ENCODE measurements at places on chromosomes 7 and 10. TPM values are rescaled to one million over a fixed set of nuclear protein-coding genes. Genes with fewer than 3 reads are reported as not detected.

ANKMY2 gene
- 9.8 TPM for total RNA-seq

SMO gene
- total RNA-seq, result not detected

NRP1 gene
- total RNA-seq, result 0.40 TPM

GRCh38 chr7:124672011-124672410 is 93.6 kb downstream of the GPR37 start:
- H3K4me1 ChIP-seq, result no peaks in the 10 kb centered on the region
- H3K27ac ChIP-seq, result no peak overlapping the region
- DNase-seq, result no peak
- no peaks in the 10 kb centered on the region for H3K27me3 ChIP-seq
- H3K36me3 ChIP-seq, result no peaks in the 10 kb centered on the region
- no peak overlapping the region for H3K4me3 ChIP-seq

- peaks cover 7% of the 10 kb centered on the region for H3K27me3 ChIP-seq
- no peaks in the 10 kb centered on the region for H3K36me3 ChIP-seq
- no peak for DNase-seq
- H3K4me3 ChIP-seq, result no peak overlapping the region
Measured at GRCh38 chr7:24123076-24123475, 160.9 kb upstream of the NPY start.

GRCh38 chr7:116511552-116512519 is 12.3 kb downstream of the CAV2 start:
- peaks cover 14% of the 10 kb centered on the region for H3K4me1 ChIP-seq
- H3K36me3 ChIP-seq, result no peaks in the 10 kb centered on the region
- peaks cover 36% of the 10 kb centered on the region for H3K27me3 ChIP-seq
- no peak for DNase-seq
- H3K4me3 ChIP-seq, result peak overlapping the region; percentile 51

OPALIN gene
- not detected for total RNA-seq

PRR15 gene
- not detected for total RNA-seq

- H3K4me3 ChIP-seq, result no peak overlapping the region
- no peak overlapping the region for H3K27ac ChIP-seq
- peaks cover 2% of the 10 kb centered on the region for H3K36me3 ChIP-seq
- H3K27me3 ChIP-seq, result no peaks in the 10 kb centered on the region
- no peaks in the 10 kb centered on the region for H3K4me1 ChIP-seq
Measured at GRCh38 chr10:129740532-129741279, 223.4 kb downstream of the EBF3 start.

GRCh38 chr7:16652888-16653287 is 6.9 kb downstream of the BZW2 start:
- no peak for DNase-seq
- no peak overlapping the region for H3K27ac ChIP-seq
- H3K27me3 ChIP-seq, result no peaks in the 10 kb centered on the region
- no peak overlapping the region for H3K4me3 ChIP-seq

- H3K4me3 ChIP-seq, result no peak overlapping the region
- no peaks in the 10 kb centered on the region for H3K36me3 ChIP-seq
- peaks cover 2% of the 10 kb centered on the region for H3K27me3 ChIP-seq
- DNase-seq, result no peak
- no peaks in the 10 kb centered on the region for H3K4me1 ChIP-seq
- no peak overlapping the region for H3K27ac ChIP-seq
Measured at GRCh38 chr10:25966844-25967243, 32.8 kb downstream of the MYO3A start.

SPOCK2 gene
- 424 TPM for total RNA-seq

NKX1-2 gene
- total RNA-seq, result not detected

KNDC1 gene
- 0.08 TPM for total RNA-seq

- DNase-seq, result no peak
- H3K4me1 ChIP-seq, result no peaks in the 10 kb centered on the region
- H3K36me3 ChIP-seq, result no peaks in the 10 kb centered on the region
- H3K4me3 ChIP-seq, result no peak overlapping the region
- H3K27me3 ChIP-seq, result no peaks in the 10 kb centered on the region
- H3K27ac ChIP-seq, result no peak overlapping the region
Measured at GRCh38 chr7:46494028-46494427, 573.0 kb upstream of the IGFBP3 start.

DNA sequence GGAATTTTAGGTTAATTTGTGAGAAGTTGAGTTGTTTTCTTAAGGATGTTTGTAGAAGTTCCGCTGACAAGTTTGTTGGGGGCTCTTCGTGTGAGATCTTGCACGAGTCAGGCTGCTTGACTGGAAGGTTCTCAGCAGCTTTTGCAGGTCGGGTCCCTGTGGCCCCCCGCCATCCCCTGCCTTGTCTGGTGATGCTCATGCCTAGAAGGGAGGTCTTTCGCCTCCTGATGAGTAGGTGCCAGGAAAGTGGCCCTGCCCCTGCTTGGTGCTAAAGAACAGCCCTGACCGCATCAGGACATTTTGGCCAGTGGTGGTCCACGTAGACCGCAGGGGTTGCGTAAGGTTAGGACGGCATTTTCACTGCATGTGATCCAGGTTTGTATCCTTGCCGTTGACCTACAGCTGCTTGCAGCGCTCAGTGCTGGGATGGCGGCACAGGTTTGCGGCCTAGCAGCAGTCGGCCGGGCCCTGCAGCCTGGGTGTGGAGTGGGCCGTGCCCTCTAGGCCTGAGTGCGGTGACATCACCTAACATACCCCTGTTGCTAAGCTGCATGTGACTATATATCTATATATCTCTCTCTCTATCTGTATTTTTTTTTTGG is 62.4 kb downstream of the DNAJB6 start:
- H3K4me1 ChIP-seq, result peaks cover 26% of the 10 kb centered on the region
- no peak overlapping the region for H3K27ac ChIP-seq
- no peaks in the 10 kb centered on the region for H3K27me3 ChIP-seq

DNA sequence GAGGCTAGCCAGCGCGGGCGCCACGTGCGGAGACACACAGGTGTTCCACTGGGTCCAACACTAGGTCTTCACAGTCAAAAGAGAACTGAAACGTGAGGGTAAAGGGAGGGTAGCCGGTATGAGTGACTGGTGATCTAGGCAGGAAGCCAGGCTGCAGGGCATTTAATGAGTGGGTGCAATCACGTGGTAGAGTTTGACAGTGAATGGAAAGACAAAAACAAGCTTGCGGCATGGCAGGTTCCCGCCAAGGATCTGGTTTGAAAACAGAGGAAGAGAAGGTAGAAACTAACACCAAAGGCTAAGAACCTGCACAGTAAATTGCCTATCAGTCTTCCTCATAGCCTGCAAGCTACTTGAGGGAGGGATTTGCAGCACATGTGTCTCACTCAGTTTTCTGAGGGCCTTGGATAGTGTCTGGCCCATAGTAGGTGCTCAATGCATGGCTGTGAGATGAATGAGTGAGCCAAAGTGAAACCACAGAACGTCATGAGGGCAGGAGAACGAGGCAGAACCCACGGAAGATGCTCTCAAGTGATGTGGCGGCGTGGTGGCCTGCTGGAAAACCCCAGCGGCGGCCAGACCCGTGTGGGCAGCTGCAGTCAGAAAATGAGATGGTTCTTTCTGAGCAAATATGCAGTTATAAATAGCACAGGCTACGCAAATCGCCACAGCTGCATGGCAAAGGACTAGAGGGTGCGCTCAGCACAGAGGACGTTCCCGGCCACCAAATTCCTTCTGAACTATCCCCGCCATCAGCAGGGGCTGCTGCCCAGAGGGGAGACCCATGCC is 183.6 kb upstream of the NFE2L3 start:
- peaks cover 22% of the 10 kb centered on the region for H3K27me3 ChIP-seq
- no peak overlapping the region for H3K4me3 ChIP-seq
- H3K36me3 ChIP-seq, result no peaks in the 10 kb centered on the region
- H3K27ac ChIP-seq, result peak overlapping the region; percentile 14

DNA sequence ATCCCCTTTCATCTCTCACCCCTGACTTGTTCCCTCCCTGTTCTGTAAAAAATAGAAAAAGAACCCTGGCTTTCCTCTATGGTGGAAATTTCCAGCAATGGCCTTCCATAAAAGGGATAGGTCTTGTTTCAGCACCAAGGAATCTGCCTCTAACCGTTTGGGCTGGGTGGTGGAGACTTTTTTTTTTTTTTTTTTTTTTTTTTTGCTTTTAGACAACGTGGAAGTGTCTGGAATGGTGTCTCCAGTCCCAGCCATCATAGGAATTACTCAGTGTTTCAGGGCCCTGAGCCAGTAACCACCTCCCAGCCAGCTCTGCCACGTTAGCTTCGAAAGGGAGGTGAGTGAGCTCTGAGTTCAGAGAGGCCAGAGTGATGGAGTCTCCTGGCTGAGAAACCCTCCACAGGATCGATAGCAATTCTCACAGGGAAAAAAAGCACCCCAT is 97.3 kb upstream of the COL1A2 start:
- H3K36me3 ChIP-seq, result no peaks in the 10 kb centered on the region
- no peak for DNase-seq
- no peak overlapping the region for H3K4me3 ChIP-seq
- H3K4me1 ChIP-seq, result no peaks in the 10 kb centered on the region
